ENCODE measurements at places on chromosomes 6 and 20. TPM values are rescaled to one million over a fixed set of nuclear protein-coding genes. Genes with fewer than 3 reads are reported as not detected.

- no peaks in the 10 kb centered on the region for H3K36me3 ChIP-seq
- no peaks in the 10 kb centered on the region for H3K4me1 ChIP-seq
- H3K4me3 ChIP-seq: no peak overlapping the region
- DNase-seq: no peak
- no peak overlapping the region for H3K27ac ChIP-seq
Measured at GRCh38 chr6:135323202-135323668, 142.1 kb downstream of the MYB start.

GRCh38 chr6:40999569-40999968 is 39.5 kb downstream of the UNC5CL start:
- peaks cover 15% of the 10 kb centered on the region for H3K4me1 ChIP-seq
- DNase-seq: peak; percentile 55
- H3K4me3 ChIP-seq: no peak overlapping the region
- no peaks in the 10 kb centered on the region for H3K27me3 ChIP-seq
- H3K27ac ChIP-seq: no peak overlapping the region

GRCh38 chr6:140376209-140376608 is 1001.8 kb upstream of the CITED2 start:
- H3K27me3 ChIP-seq: no peaks in the 10 kb centered on the region
- H3K36me3 ChIP-seq: no peaks in the 10 kb centered on the region
- H3K4me1 ChIP-seq: peaks cover 4% of the 10 kb centered on the region
- no peak for DNase-seq
- no peak overlapping the region for H3K27ac ChIP-seq

The ELOVL4 gene
- total RNA-seq: 9.6 TPM

DNA sequence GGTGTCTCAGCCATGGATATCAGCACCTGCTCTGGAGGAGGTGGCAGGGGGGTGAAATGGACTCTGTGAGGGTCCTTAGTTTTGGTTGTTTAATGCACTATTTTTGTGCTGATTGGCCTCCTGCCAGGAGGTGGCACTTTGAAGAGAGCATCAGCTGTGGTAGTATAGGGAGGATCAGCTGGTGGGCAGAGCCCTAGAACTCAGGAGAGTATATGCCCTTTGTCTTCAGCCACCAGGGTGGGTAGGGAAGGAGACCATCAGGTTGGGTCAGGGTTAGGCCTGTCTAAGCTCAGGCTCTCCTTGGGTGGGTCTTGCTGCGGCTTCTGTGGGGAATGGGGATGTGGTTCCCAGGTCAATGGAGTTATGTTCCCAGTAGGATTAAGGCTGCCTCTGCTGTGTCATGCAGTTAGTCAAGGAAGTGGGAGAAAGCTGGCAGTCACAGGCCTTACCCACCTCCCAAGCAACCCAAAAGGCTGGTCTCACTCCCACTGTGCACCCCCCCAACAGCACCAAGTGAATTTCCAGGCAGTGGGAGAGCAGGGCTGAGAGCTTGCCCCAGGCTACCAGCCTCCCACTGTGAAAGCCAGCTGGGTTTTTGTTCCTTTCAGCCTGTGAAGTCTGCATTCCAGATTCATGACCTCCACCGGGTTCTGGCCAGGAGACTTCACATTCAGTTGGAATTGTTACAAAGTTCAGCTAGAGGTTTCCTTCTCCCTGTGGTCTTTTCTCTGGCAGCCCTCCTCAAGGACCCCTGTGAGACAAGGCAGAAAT is 5.7 kb upstream of the OSTM1 start:
- H3K27ac ChIP-seq: no peak overlapping the region
- DNase-seq: peak; percentile 55
- no peaks in the 10 kb centered on the region for H3K36me3 ChIP-seq

DNA sequence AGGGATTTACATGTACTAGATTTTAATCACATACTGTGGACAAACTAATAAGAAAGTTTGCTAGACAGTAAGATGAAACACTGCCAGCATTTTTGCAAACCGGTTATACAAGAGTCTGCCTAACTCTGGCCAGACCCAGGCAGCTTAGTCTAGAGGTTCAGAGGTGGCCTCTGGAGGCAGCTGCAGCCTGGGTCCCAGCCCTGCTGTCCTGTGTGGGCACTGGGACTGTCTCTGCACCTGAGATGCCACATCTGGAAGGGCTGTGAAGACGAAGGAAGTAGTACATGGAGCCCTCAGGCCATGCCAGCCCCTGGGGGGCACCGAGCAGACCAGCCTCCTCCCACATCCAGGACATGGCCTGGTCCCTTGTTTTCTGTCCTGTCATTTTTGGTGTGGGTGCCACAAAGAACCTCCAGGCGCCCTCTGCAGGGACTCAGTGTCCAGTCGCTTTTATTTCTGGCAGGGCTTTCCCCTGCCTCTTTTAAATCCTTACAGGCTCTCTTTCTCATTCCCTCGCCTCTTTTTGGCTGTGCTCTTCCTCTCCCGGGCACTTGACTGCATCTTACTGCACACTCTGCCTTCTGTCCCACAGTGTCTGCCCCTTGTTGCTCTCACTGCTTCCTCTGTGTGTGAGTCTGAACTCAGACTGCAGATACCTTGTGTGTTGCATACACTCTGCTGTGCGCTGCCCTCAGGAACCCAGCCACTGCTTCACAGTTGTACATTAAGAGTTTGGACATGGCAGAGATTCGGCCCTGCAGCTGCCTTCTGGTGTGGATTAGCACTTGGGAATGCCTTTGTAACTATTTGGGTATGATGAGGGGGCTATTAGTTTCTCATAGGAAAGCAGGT is 216.7 kb downstream of the ZDHHC14 start:
- peak; percentile 45 for DNase-seq
- no peak overlapping the region for H3K27ac ChIP-seq
- no peaks in the 10 kb centered on the region for H3K36me3 ChIP-seq
- peaks cover 10% of the 10 kb centered on the region for H3K4me1 ChIP-seq
- no peaks in the 10 kb centered on the region for H3K27me3 ChIP-seq

- H3K36me3 ChIP-seq: no peaks in the 10 kb centered on the region
- no peak overlapping the region for H3K27ac ChIP-seq
Measured at GRCh38 chr6:36070252-36070651, 42.6 kb downstream of the MAPK14 start.

DNA sequence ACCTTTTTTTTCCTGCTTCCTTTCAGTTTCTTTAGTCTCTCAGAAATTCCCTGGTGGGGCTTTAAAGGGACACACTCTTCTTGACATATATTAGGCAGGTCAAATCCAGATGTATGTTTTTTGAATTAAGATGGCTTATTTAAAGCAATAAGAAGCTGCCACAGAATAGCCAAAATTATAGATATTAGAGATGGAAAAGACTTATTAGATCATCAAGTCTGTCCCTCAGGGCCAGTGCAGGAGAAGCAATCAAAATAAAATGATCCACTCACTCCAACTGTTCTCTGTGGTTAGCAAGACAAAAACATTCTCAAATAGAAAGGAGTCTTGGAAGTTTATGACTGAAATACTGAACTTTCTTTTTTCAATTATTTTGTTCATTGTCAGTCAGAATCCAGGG is 462.8 kb downstream of the CDC5L start:
- H3K4me3 ChIP-seq: no peak overlapping the region
- no peak for DNase-seq
- no peaks in the 10 kb centered on the region for H3K36me3 ChIP-seq

DNA sequence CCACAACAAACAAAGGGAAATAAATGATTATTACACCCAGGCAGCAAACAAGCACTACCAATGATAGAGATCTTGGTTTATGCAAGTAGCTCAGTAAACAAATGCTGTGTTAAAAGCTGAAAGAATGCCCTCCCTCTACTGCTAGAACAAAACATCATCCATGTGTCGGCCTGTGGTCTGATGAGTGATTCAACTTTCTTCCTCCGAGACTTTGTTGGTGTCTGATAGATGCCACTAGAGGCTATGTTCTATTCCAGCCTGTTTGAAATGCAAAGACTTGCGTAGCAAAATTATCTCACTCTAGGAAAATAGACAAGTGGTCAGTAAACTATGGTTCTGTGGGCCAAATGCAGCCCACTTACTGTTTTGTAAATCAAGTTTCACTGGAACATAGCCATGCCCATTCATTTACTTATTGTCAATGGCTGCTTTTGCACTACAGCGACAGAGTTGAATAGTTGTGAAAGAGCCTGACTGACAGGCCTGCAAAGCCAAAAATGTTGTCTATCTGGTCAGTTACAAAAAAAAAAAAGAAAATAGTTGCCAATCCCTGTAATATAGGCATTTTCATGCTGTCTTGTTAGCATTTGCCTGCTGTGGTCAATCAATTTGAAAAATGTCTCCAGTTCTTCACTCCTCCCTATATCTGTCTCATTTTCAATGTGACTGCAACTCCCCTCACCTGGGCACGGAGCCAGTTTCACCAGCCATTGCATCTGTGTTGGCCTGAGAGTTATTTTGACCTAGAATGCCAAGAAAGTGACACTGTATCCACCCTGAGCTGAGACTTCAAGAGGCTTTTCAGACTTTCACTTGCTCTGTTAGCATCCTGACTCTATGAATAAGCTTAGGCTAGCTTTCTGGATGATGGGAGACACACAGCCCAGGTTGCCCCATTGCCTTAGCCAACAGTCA is 544.6 kb upstream of the BTBD3 start:
- no peaks in the 10 kb centered on the region for H3K4me1 ChIP-seq
- H3K27ac ChIP-seq: no peak overlapping the region
- H3K4me3 ChIP-seq: no peak overlapping the region
- no peaks in the 10 kb centered on the region for H3K36me3 ChIP-seq
- no peak for DNase-seq

GRCh38 chr20:12984863-12985262 is 23.9 kb upstream of the SPTLC3 start:
- H3K36me3 ChIP-seq: no peaks in the 10 kb centered on the region
- H3K27me3 ChIP-seq: no peaks in the 10 kb centered on the region
- no peak overlapping the region for H3K4me3 ChIP-seq
- H3K27ac ChIP-seq: no peak overlapping the region
- no peak for DNase-seq
- no peaks in the 10 kb centered on the region for H3K4me1 ChIP-seq

The BHLHE23 gene
- not detected for total RNA-seq

The ECT2L gene
- total RNA-seq: not detected

The CST4 gene
- total RNA-seq: not detected

GRCh38 chr6:158687506-158687905 is 37.7 kb downstream of the SYTL3 start:
- H3K4me1 ChIP-seq: no peaks in the 10 kb centered on the region
- no peaks in the 10 kb centered on the region for H3K27me3 ChIP-seq
- H3K36me3 ChIP-seq: peaks cover 10% of the 10 kb centered on the region
- no peak overlapping the region for H3K4me3 ChIP-seq
- H3K27ac ChIP-seq: no peak overlapping the region

GRCh38 chr6:36660771-36661471 is 17.6 kb upstream of the CDKN1A start:
- no peaks in the 10 kb centered on the region for H3K27me3 ChIP-seq
- H3K4me1 ChIP-seq: peaks cover 5% of the 10 kb centered on the region
- H3K36me3 ChIP-seq: no peaks in the 10 kb centered on the region
- H3K27ac ChIP-seq: no peak overlapping the region
- no peak overlapping the region for H3K4me3 ChIP-seq

DNA sequence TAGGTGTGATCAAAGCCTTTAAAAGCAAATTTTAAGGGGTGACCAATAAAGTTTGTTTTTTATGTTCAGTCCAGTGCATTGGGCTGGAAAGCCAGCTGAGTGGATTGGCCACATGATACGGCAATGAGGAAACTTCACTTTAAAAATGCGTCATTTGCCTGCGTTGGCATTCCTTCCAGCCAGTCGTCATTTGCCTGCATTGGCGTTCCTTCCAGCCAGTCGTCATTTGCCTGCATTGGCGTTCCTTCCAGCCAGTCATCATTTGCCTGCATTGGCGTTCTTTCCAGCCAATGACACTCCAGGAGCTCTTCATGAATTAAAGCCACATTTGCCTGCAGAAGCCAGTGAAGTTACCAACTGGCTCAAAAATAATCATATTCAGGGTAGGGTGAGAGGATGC is 378.6 kb downstream of the SMOC2 start:
- H3K36me3 ChIP-seq: no peaks in the 10 kb centered on the region
- peaks cover 3% of the 10 kb centered on the region for H3K27me3 ChIP-seq
- no peak overlapping the region for H3K27ac ChIP-seq

The HM13 gene
- 101 TPM for total RNA-seq

GRCh38 chr6:150755042-150755441 is 110.5 kb upstream of the MTHFD1L start:
- H3K4me3 ChIP-seq: no peak overlapping the region
- no peak overlapping the region for H3K27ac ChIP-seq
- no peak for DNase-seq
- H3K4me1 ChIP-seq: peaks cover 18% of the 10 kb centered on the region

The SYCP2L gene
- total RNA-seq: 3.5 TPM

DNA sequence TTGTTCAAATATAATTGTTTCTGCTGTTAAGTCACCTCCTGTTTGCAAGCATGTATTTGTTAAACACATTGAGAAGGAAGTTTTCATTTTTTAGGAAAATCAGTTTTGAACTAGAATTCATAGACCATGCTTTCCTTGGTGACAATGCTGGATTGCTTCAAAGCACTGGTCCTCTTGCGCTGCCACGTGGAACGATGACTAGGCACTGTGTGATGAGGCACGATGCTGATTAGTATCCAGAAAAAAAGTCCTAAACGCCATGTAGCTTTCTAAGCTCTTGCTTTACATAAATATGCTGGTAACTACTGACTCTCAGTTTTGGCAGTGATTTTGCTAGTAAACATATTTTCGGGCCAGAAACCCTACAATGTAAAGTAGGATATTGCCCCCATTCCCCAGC is 11.1 kb upstream of the EXOC2 start:
- H3K27ac ChIP-seq: no peak overlapping the region
- H3K4me3 ChIP-seq: no peak overlapping the region
- H3K36me3 ChIP-seq: no peaks in the 10 kb centered on the region
- DNase-seq: no peak
- no peaks in the 10 kb centered on the region for H3K4me1 ChIP-seq

- no peak overlapping the region for H3K27ac ChIP-seq
- no peaks in the 10 kb centered on the region for H3K27me3 ChIP-seq
- no peak for DNase-seq
- H3K4me3 ChIP-seq: no peak overlapping the region
- no peaks in the 10 kb centered on the region for H3K4me1 ChIP-seq
- no peaks in the 10 kb centered on the region for H3K36me3 ChIP-seq
Measured at GRCh38 chr6:113978084-113978675, 7.2 kb upstream of the HDAC2 start.

GRCh38 chr20:15596220-15596890 is 976.9 kb downstream of the KIF16B start:
- H3K27me3 ChIP-seq: no peaks in the 10 kb centered on the region
- no peaks in the 10 kb centered on the region for H3K36me3 ChIP-seq
- DNase-seq: no peak

GRCh38 chr20:19251958-19252357 is 39.5 kb downstream of the SLC24A3 start:
- no peaks in the 10 kb centered on the region for H3K27me3 ChIP-seq
- no peaks in the 10 kb centered on the region for H3K36me3 ChIP-seq
- H3K27ac ChIP-seq: no peak overlapping the region
- no peak for DNase-seq
- H3K4me3 ChIP-seq: no peak overlapping the region

The AHCY gene
- 240 TPM for total RNA-seq

DNA sequence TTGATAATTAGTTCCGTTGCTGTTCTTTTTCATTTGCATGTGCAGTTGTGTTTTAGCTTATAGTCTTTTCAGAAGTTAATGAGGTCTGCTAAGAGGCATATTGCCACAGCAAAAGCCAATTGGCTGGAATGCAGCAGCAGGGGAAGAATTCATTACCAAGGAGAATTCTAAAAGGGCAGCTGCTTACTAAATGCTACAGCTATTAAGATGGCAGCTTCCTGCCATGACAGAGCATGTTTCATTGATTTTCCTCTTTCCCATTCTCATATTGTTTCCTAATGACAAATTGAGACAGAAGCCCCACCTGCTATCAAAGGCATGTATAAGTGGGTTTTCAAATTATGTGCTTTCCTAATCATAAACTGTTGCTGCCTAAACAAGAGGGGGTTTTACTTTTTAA is 66.6 kb downstream of the CLVS2 start:
- no peaks in the 10 kb centered on the region for H3K4me1 ChIP-seq
- no peaks in the 10 kb centered on the region for H3K27me3 ChIP-seq
- H3K36me3 ChIP-seq: no peaks in the 10 kb centered on the region
- no peak overlapping the region for H3K4me3 ChIP-seq
- H3K27ac ChIP-seq: no peak overlapping the region
- DNase-seq: no peak

The TMEM170B gene
- 1.0 TPM for total RNA-seq
